ENCODE measurements at places on chromosomes 4 and X. TPM values are rescaled to one million over a fixed set of nuclear protein-coding genes. Genes with fewer than 3 reads are reported as not detected.

TMPRSS11A gene
- not detected for total RNA-seq

EOLA2 gene
- total RNA-seq = 38.1 TPM

FAM53A gene
- total RNA-seq = 2.2 TPM

TENM3 gene
- not detected for total RNA-seq

PLP2 gene
- 146 TPM for total RNA-seq

CAMK2D gene
- total RNA-seq = 32.1 TPM

CPE gene
- total RNA-seq = not detected

CORIN gene
- 1.1 TPM for total RNA-seq

RHOXF2B gene
- not detected for total RNA-seq

ATOH1 gene
- not detected for total RNA-seq

MAGEA11 gene
- not detected for total RNA-seq

S100G gene
- total RNA-seq = not detected

STOX2 gene
- not detected for total RNA-seq

NKX3-2 gene
- not detected for total RNA-seq

GABRG1 gene
- total RNA-seq = not detected

GRCh38 chr4:182874304-182874751, 42.9 kb downstream of the DCTD start:
- DNase-seq = no peak

- peak; percentile 78 for DNase-seq
These were observed 185.6 kb downstream of the RAP1GDS1 start for GRCh38 chr4:98446499-98447375.

DNA sequence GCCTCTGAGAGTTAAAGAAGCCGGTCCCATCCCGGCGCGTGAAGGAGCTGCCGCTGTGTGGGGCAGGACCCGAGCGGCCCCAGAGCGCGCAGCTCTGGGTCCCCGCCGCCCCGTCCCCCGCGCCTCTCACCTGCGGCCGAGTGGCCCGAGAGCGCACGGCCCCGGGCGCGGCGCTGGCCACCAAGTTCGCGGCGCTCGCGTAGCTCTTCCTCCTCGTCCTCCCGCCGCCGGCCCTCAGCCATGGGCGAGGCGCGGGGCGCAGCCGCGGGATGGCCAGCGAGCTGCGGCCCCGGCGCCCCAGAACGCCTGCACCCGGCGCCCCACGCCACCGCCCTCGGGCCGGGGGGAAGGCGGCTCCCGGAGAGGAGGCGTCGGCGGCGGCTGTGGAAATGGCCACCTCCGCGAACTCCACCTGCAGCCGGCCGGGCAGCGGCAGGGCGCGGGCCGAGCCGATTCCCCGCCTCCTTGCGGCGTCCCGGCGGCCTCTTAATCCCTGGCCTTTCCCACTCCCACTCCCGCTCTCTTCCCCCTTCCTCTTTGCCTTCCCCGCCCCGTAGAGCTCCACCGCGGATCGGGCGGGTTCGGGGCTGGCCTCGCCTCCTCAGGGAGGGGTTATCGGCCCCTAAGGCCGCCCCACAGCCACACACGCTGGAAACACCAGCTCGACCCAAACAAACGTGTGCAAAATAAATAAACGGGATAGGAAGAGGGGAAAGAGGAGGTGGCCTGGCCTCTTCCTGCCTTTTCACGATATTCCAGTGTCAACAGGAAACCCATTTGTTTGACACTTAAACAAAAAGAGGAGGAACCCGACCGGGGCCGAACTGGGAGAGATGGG, at the start of gene SH3D19:
SH3D19 (minus strand) TSS at position 495 of the 838 bp plus-strand sequence; CDS start at position 242, 253 bp downstream.
- DNase-seq = no peak

- DNase-seq = no peak
These were observed 144.6 kb downstream of the AMELX start for GRCh38 chrX:11437642-11438379.

- no peak for DNase-seq
These were observed 1296.1 kb upstream of the PCDH7 start for GRCh38 chr4:29423836-29424721.

DNA sequence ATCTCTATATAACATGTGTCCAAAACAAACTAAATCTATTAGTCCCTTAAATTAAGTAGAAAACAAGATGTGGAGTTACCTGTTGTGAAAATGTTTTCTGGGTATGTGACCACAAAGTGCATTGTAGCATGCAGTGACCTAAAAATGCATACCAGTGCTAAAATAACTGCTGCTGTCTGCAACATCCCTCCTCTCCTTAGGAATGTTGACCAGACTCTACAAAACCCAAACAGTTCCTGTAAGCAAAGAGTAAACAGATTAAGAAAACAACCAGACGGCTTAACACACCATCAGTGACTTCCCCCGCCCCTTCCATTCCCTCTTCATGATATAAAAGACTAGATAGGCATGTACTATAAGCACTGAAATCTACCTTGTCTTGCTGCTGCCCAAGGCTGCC, 15.8 kb upstream of the RAB33B start:
- DNase-seq = no peak

DNA sequence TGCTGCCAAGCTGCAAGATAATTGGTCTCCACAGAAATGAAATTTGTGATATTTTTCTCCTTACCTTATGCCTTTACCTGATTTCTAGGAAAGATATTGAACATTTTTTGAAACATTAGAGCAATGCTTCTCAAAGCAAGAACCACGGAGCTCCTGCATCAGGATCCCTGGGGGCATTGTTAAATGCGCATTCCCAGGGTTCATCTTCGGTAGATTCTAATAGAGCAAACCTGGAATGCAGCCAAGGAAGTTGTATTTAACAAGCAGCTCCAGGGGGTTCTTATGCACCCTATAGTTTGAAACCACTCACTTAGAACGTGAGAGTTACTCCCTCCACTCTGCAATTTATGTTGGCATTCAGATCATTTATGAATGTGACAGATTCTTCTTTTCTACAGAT, 126.2 kb downstream of the SLC39A8 start:
- DNase-seq = no peak

- no peak for DNase-seq
These were observed 87.7 kb upstream of the MAGEA4 start for GRCh38 chrX:151825007-151825406.

DNA sequence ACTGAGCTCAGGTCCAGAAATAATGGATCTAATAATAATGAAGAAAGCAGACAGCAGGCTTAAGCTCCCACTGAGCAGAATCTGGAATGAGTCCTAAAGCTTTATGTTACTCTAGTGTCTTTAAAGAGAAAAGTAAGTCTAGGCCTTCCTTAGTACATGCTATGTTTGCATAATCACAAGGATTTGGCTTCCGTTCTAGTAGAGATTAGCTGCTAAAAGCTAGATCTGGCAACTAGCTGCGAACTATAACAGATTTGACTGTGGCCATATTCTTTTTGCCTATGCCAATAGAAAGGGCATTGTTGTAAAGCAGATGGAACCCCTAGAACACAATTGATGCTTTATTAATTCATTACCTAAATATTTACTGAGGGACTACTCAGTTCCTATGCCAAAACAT, 19.0 kb downstream of the COX7B2 start:
- no peak for DNase-seq

- DNase-seq = no peak
These were observed 110.6 kb upstream of the FSTL5 start for GRCh38 chr4:162274354-162274753.

GRCh38 chr4:125123570-125124109, 191.1 kb upstream of the FAT4 start:
- DNase-seq = no peak

DNA sequence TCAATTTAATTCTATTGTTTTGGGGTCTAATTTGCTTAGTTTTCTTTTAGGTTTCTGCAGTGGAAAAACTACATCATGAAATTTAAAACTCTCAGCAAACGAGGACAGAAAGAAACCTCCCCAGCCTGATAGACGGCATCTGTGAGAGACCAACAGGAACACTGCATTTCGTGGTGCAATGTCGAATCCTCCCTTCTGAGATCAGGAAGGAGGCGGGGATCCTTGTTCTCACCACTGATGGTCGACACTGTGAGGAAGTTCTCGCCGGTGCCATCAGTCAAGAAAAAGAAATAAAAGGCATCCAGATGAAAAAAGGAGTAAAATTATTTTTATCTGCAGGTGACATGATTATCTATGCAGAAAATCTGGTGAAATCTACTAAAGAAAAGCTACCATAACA, 16.5 kb downstream of the GAK start:
- no peak for DNase-seq

- no peak for DNase-seq
These were observed 34.5 kb downstream of the ABCE1 start for GRCh38 chr4:145132511-145133098.

- no peak for DNase-seq
These were observed 175.9 kb downstream of the TSPAN5 start for GRCh38 chr4:98482503-98482846.

DNA sequence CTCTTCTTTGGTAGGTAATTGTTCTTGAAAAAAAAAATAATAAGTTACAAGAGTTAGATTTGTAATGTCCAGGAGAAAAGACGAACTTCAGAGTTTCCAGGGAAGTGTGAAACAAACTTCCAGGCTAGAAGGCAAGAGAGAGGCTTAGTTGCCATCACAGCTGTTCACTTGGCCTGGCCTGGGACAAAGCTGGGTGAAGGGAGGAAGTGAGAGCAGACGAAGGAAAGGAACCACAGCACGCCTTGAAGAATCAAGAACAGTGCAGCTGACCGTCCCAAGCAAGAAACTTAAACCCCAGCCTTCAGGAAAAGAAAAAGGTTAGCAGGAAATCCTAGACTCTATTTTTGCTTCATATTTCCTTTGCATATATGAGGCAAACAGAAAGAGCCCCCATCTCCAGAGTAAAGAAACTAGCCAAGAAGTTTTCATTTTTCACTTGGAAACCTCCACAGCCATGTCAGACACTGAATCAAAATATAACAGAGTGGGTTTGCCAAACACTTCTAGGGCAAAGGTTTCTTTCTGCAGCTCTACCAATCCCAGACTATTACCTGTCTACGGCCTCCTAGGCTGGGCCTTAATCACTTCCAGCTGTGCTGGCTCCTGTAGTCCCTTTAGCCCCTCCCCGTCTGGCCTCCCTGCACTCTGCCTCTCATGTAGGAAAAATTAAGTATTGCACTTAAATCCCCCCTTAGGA, 209.6 kb downstream of the SPATA18 start:
- DNase-seq = no peak

- DNase-seq = peak; percentile 61
These were observed 45.9 kb upstream of the PGM2 start for GRCh38 chr4:37780444-37781130.

DNA sequence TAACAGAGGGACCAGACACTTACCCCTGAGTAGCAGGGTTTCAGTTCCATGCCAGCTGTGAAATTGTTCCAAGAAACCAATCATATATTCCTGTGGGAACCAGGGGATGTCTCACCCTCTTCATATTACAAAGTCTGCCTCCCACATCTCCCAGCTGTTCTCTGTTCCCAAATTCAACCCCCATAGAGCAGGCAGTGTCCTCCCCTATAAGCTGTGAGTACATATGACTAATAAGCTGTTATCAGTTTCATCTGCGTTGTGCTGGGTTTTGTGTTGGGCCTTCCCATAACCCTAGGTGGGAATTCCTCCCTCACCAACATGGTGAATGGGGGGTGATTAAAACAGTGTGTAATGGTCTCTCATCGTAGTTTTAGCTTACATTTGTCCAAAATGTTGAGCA, 41.0 kb downstream of the CEP44 start:
- no peak for DNase-seq

GRCh38 chr4:169955521-169955920, 70.7 kb downstream of the MFAP3L start:
- DNase-seq = no peak

GRCh38 chrX:85897362-85898126, 149.8 kb downstream of the CHM start:
- DNase-seq = no peak

GRCh38 chrX:118904218-118904617, 70.2 kb upstream of the LONRF3 start:
- DNase-seq = no peak

GRCh38 chrX:54640103-54640690, 110.2 kb downstream of the GNL3L start:
- no peak for DNase-seq

DNA sequence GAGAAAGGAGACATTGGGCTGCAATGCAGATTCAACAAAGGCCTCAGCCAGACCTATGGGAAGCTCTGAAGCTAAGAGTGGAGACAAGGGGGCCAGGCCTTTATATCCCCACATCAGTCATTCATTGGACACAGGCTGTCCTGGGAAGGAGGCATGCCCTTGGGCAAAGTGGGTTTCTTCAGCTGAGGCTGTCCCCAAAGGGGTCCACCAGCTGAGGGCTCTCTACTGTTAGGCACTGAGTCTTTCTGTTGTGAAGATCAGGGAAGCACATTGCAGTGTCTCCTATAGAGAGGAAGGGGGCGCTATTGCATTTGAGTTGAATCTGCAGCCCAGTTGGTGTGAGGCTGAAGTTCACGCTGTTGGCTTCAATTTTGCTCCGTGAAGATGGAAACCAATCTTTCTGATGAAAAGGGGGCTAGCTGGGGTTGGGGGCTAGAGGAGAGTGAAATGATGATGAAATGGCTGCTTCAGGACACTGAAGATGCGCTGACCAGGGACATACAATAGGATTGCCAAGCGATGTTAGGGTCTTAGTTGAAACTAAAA, 48.0 kb downstream of the SLC25A5 start:
- DNase-seq = peak; percentile 63

GRCh38 chr4:3019145-3019846, 55.0 kb downstream of the HTT-AS start:
- no peak for DNase-seq

DNA sequence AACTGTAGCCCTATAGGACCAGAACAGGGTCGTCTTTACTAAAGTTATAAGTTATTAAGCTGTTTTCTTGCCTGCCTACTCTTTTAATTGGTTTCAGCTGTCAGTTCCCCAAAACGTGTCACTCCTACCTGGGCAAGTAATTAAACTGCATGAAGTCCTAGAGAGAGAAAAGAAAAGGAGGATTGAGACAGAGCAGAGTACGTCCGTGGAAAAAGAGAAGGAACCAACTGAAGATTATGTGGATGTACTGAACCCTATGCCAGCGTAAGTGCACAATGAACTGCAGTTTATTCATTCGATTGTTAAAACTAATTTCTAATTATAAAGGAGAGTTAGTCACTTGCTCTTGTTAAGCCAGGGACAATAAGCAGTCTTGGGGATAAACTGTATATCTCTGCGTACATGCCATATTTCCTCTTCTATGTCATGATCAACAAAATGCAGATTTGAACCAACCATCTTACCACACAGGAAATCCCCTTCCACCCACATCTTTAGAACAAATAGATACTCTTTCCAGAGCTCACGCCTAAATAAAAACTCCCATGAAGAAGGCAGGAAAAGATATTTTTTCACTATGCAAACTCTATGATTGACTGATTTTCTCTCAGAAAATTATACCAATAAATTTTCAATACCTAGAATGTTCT, 22.8 kb downstream of the STAP1 start:
- DNase-seq = peak; percentile 35

- no peak for DNase-seq
These were observed 331.4 kb downstream of the CCSER1 start for GRCh38 chr4:90458576-90458975.

GRCh38 chr4:128461291-128462102, 173.9 kb upstream of the PGRMC2 start:
- DNase-seq = no peak

Data from CD4-positive, alpha-beta memory T cell (primary cell).